SHP77 (cell line): ENCODE measurements at places on chromosomes 5 and 9.

GRCh38 chr9:123336449-123336848 lies 19.5 kb upstream of the CRB2 start:
- DNase-seq = no peak

GRCh38 chr9:121883281-121884056 lies 209.6 kb downstream of the TTLL11 start:
- DNase-seq = no peak

DNA sequence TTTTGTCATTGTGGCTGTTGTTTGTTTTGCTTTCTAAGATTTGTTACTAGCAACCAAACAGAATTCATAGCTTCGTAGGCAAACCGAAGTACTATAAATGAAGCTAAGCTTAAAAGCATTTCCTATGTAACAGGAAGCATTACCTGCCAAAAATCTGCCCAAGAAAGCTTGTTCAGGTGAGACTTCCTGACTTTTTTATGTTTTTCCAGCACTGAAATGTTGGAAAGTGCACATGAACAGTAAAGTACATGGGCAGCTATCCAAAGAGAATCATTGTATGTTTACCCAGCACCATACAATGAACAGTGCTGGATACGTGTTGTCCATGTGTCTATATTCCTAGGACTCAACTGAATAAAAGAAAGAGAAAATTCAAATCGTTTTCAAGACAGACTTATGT lies 247.1 kb downstream of the NFIB start:
- DNase-seq = no peak

DNA sequence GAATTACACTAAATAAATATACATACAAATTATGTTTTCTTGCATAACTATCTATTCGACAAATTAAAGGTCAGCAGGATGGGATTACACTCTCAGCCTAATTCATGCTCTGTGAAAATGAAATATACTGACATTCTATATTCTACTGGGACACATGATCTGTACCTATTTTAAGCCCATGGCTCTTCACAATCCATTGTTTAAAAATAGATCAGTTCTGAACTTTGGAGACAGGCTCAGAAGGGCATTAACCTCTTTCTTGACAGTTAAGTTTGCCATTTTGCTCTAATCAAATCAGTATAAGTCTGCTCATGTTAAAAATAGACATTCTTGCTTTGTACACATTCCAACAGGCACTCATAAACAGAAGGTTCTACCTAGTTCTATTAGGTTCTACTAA lies 361.2 kb downstream of the HCN1 start:
- no peak for DNase-seq

- peak; percentile 18 for DNase-seq
Measured at GRCh38 chr5:79191457-79191856, 44.5 kb upstream of the JMY start.

DNA sequence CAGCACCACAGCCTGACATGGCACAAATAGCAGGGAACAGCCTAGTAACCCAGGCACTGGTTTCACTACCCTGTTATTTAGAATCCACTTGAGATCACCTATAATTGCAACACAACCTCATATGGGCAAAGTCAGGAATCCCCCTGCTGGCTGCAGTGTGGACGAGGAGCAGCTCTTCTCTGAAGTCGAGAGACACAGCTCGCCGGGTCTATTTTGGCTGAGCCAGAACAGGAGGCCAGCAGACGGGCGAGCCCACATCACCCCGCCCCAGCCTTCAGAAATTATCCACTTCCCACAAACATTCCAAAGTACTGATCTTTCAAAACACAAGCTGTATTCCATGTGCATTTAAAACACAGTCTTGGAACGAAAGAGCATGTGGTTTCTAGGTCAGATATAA lies 179.0 kb downstream of the ROR2 start:
- DNase-seq = no peak

DNA sequence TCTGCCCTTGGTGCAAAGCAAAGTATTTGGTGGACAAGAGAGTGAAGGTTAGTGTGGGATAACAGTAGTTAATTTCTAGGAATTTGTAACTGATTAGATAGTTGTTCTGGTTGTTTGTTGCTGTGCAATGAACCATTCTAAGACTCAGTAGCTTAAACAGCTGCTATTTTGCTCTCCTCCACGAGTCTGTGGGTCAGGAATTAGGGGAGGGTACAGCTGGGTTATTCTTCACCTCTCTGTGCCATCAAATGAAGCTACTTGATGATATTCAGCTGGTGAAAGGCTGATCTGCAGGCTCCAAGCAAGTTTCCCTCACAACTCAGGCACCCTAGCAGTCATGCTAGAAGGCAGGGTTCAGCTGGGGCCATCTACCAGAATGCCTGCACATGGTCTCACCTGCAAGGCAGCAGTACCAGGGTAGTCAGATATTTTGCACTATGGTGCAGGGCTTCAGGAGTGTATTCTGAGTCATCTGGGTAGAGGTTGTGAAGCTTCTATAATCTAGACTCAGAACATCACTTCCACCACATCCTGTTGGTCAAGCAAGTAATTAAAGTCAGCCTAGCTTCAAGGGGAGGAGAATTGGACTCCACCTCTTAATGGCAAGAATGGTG lies 159.5 kb upstream of the SLC28A3 start:
- no peak for DNase-seq

DNA sequence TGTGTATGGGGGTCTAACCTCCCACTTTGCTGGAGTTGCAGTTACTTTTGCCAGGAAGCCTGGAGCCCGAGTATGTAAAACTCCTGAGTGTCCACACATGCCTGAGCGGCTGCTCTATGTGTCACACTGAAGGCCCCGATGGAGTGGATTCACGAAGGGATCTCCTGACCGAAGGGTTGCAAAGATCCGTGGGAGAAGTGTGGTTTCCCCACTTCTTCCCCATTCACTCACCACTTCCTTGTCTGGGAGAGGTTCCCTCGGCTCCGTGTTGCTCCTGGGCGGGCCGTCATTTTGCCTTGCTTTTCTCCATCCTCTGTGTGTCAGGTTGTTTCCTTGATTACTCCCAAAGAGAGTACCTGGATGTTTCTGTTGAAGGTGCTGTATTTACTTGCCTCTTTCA lies 16.2 kb upstream of the IL3 start:
- DNase-seq = no peak

GRCh38 chr5:33565324-33565723 lies 124.6 kb downstream of the TARS1 start:
- no peak for DNase-seq

DNA sequence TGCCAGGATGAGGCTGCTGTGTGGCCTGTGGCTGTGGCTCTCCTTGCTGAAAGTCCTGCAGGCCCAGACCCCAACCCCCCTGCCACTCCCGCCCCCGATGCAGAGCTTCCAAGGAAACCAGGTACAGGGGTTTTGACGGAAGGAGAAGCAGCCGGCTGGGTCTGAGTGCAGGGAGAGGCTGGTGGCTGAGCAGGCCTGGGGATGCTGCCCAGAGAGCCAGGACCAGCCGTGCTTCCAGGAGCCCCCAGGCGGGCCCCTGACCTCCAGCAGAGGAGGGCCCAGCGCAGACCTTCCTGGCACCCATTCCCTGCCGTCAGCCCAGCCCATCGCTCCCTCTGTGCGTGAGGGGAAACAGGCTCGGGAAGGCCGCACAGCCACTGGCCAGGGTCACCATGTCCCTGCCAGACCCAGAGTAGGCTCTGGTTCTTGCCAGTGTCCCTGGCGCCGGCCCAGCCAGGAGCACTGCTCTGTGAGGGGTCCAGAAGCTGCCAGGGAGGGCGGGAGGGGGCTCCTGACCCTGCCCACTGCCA lies 313 bp downstream of the LCN12 start:
- DNase-seq = no peak

GRCh38 chr9:36401164-36401740 lies 1.2 kb upstream of the RNF38 start:
- no peak for DNase-seq

GRCh38 chr5:95026718-95027117 lies 258.2 kb downstream of the MCTP1 start:
- DNase-seq = no peak

DNA sequence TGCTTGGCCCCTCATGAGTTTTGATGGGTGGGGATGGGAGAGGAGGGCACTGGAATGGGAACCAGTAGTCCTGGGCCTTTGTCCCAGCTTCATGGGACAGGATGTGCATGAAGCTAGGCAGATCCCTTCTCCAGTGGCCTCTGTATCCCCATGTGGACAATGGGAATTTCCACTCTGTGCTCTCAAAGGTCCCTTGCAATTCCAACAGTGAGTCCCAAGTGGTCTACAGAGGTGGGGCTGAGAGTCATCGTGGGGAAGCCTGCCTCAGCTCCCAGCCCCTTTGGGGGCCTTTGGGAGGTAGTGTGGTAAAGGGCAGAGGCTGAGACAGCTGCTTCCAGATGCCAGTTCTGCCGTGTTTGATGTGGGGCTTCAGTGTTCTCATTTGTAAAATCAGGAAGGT lies 1.9 kb upstream of the PHYHD1 start:
- DNase-seq = no peak

DNA sequence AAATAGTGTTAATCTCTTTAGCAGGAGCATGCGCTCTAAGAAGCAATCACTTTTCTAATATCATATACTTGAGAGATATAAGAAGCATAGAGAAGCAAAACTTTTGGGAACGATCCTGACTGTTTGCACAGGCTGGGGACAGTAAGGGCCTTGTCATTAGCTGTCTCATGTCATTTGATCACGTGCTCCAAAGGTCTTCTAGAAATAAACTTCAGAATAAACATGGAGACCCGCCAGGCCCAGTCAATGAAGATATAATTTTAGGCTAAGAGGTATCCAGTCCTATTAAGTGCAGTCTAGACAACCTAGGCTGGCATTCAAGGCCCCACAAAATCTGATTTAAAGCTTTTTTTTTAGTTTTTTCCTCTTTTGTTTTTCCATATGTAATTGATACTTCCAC lies 111.0 kb upstream of the APC start:
- DNase-seq = no peak

DNA sequence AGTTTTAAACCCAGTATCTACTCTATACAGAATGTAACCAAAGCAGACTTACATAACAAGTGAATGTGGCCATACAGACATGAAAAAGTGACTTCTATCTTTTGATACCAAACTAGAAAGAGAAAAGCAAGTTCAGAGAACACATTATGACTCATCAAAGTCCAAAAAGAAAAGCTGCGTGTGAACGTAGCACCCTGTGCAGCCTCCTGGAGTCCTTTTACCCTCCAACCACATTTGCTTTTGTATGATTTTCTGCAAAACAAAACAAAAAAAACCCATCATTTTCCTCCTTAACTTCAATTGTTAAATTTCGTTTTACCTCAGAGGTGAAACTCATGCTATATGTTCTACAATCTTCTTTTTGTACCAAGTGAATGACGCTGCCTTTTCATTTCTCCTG lies 2.8 kb upstream of the SMARCA2 start:
- no peak for DNase-seq

DNA sequence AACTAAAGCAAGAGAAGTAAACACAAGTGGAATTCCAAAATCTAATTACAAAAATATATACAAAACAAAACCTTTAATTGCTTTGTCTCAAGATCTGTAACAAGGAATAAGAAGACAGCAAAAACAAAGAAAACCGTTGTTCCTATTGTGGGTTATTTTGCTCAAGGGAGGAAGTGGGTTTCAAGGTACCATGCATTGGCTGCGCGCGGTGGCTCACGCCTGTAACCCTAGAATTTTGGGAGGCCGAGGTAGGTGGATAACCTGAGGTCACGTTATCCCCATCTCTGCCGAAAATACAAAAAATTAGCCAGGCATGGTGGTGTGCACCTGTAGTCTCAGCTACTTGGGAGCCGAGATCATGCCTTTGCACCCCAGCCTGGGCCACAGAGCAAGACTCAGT lies 12.1 kb upstream of the IQGAP2 start:
- no peak for DNase-seq

DNA sequence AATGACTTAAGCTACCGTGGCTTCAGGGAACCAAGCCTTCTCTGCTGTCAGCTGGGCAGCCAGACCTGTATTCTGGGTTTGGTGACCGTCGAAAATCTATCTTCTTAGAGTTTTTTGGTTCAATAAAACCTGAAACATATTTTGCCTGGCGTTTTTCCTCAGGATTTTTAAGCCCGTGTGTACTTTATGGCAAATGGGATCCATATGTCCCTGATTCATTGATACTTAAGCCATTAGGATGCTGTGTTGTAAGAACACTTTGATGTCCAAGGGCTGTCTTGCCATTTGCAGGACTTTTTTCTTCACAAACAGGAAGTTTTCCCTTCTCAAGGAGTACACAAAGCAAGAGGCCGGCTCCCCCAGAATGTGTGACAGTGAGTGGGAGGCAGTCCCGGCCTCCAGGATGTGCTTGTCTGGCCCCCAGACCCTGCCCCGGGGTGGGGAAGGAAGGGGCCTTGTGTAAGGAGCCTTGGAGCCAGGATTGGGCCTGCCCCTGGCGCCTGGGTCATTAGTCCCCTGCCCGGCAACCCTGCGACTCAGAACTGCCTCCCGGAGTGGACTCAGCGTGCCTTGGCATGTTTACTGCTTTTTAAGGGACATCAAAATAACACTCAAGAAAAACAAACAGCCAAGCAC lies 83.4 kb upstream of the SMIM23 start:
- no peak for DNase-seq

GRCh38 chr9:125125523-125125922 lies 17.8 kb downstream of the SCAI start:
- no peak for DNase-seq

- DNase-seq = no peak
Measured at GRCh38 chr5:165028356-165028755, 1522.9 kb downstream of the MAT2B start.

GRCh38 chr5:126852091-126852571 lies 75.2 kb downstream of the LMNB1 start:
- DNase-seq = no peak

DNA sequence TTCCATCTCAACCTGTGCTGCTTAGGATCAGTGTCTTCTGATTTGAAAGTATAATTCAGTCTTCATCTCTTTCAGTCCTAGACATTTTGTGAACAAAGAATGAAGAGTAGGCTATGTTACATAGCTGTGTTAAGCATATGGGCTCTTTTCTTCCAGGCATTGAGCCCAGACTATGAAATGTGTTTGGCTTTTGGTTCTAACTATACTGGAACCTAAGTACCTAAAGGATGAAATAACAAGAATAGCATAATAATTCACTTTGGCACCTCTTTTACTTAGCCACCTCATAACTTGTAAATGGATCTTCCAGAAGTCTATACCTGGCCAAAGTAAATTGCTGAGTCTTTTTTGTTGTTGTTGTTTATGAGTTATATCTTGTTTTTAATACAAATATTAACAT lies 71.4 kb downstream of the SLF1 start:
- DNase-seq = no peak

- no peak for DNase-seq
Measured at GRCh38 chr5:132199116-132199680, 28.5 kb downstream of the P4HA2 start.

DNA sequence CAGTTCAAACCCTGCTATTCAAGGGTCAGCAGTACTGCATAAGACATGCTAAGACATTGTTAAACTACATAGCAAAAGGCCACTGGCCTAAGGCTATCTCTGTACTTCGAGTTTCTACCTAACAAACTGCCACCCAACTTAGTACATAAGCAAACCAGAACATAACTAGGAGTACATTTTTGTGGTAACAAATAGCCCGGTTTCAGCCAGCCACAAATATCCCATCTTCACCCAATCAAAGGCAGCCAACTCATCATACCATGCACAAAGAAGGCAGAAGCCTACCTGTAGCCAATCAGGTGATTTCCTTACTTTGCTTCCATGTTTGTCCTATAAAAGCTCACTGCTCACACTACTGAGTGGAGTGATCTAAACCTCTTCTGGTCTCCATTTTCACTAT lies 201.4 kb downstream of the SMARCA2 start:
- DNase-seq = no peak

GRCh38 chr9:5629312-5630080 lies 589 bp downstream of the RIC1 start:
- DNase-seq = no peak

GRCh38 chr5:10832421-10832820 lies 71.4 kb upstream of the DAP start:
- DNase-seq = no peak
